NCI-H524 (cell line): ENCODE measurements at places on chromosomes 1 and 21.

DNA sequence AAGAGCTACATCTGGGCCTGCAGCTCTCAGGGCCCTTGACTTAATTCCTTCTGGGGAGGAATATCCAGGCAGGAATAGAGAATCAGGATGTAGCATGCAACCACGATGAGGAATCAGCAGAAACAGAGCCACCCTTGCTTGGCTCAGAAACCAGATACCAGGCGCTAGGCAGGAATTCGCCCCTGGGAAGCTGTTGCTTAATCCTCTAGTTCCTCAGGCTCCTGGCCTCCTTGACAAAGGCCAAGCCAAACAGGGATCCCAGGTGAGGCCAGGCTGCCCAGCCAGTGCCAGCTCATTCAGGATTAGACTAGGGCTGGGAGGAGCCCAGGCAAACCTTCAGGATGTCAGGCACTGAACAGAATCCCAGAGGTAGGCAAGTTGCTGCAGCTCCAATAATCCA, 48.2 kb upstream of the IRF2BP2 start:
- DNase-seq: peak; percentile 63

GRCh38 chr1:86068841-86069756, 87.5 kb downstream of the COL24A1 start:
- DNase-seq: no peak

DNA sequence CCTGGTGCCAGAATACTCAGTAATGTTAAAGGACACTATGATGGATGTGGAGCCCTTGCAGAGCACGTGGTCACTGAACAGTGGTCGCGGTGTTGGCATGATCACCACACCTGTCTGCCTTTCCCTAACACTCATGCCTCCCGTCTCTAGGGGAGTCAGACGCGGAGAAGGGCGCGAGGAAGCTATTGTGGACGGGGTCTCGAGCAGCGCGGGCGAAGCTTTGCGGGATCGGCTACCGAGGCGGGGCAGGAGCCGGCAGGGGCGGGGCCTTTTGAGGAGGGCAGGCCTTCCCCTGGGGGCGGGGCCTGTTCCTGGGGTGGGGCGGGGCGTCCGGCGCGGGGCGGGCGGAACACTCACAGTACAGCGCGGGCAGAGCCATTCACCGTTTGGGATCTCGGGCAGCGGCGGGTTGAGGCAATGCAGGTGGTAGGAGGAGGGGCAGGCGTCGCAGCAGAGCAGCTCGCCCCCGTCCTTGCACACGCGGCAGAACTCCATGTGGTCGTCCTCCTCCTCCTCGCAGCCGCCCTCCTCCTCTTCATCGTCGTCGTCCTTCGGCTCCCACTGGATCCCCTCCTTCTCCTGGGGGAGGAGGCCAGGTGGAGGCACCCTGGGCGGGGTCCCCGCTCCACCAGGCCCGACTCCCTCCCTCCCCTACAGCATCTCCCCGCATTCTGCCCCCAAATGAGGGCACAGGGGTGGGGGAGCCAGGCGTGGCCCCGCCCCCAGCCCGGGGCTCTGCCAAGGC, 31.5 kb downstream of the CHD5 start:
- no peak for DNase-seq

DNA sequence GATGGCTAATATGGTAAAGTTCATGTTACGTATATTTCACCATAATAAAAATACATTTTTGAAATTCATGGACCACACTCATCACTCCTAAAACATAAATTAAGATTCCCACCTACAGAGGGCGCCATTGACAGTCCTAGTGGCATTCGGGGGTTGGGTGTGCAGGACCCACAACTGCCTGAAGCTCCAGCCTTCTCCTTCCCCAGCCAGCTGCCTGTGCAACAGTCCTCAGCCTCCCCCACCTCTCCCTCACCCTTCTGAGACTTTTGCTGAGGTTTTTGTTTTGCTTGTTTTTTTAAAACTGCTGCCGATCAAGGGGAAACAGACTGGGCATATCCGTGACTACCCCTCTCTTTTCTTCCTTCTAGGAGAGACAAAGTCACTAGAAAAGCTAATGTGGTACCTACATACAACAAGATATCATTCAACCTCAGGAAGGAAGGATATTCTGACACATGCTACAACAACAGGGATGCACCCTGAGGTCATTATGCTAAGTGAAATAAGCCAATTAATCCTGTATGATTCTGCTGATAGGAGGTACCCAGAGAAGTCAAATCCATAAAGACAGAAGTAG, 9.2 kb upstream of the EVA1C start:
- DNase-seq: peak; percentile 80

- no peak for DNase-seq
Measured at GRCh38 chr1:178030467-178030866, 60.6 kb upstream of the SEC16B start.
